ENCODE measurements at places on chromosomes 3 and 15.
A peak's percentile ranks its signal among the peaks of the same experiment; 100 is the strongest.

DNA sequence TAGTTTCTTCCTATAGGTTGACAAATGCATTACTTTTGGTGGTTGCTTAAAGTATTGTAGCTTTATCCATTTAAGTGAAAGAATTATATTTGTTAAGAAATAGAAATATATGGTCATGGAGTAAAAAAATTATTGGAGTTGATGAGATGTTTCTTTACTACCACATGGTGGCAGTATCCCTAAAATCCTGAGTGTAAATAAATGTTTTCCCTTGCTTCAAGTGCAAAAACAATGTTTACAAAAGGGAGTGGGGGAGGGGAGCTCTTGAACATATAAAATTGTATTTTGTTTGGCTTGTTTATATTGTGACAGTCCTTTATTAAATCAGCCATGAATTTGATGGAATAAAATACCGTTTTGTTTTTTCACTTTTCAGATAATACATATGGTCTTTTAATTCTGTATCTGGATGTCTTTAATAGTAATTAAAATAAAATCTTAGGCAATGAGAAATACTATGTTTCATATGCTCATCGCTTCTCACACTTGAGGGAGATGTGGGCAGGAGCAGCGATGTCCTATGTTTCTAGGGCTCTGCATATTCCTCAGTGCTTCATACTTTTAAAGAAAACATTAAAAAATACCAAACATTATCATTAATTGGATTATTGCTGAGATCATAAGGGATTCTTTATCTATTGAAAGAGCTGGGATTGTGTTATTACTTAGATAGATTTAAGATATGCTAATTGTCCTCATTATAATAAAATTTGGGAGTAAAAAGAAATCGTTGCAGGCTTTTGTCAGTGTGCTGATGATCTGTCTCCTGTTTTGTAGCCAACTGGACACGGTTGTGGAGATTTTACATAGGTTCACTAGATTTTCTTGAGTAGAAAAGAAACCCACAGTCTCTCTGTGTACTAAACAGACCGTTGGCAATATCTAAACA is 349.7 kb downstream of the TUSC7 start:
- peak; percentile 61 for DNase-seq

- DNase-seq, result no peak
Measured at GRCh38 chr15:99426431-99427105, 139.2 kb upstream of the MEF2A start.

DNA sequence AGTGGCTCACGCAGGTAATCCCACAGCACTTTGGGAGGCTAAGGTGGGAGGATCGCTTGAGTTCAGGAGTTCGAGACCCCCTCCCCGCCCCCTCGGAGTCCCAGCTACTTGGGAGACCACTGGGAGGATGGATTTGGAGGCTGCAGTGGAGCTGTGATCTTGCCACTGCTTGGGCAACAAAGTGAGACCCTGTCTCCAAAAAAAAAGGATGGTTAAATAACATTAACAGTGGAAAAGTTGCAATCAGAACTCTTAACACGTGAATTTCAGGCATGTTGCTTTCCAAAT is 1.4 kb upstream of the TMEM87A start:
- DNase-seq, result peak; percentile 4

GRCh38 chr15:59886441-59886840 is 117.7 kb upstream of the FOXB1 start:
- DNase-seq, result no peak

DNA sequence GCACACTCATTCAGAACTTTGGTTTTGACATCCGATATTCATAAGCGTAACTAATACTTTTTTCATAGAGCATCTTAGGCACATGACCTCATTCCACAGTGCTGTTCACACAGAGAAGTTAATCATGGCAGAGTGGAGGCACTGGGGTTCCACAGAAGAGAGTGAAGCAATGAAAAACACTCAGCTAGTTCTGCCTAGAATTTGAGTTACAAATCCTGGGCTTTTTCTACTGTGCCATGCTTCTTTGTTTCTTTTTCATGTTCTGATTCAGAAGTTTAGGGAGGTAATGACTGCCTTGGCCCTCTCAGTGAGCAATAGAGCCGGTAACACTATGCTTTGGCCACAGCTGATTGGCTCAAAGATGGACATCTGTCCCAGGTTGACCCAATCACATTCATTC is 176.1 kb upstream of the MITF start:
- DNase-seq, result no peak

DNA sequence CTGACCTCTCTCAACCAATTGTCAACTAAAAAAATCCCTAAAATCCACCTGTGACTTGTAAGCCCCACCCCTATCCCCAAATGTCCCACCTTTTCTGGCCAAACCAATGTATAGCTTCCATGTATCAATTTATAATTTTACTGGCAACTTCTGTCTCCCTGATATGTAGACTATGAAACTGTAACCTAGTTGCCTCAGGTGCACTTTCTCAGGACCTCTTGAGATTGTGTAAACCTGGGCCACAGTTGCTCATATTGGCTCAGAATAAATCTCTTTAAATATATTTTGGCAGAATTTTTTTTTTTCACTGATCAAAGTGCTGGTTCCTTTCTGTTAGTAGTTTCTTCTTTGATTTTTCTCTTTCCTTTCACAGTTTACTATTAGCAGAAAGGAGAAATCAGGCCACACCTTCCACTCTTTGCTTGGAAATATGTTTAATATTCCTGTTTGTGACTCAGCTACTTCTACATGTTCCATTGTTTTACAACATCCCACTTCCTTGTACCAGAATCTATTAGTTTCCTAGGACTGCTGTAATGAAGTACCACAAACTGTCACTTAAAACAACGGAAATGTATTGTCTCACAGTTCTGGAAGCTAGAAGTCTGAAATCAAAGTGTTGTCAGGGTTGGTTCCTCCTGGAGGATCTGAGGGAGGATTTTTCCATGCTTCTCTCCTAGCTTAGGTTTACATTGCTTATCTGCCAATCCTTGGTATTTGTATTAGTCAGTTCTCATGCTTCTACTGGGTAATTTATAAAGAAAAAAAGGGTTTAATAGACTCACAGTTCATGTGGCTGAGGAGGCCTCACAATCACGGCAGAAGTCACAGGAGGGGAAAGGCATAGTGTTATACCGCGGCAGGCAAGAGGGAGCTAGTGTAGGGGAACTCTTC is 801.2 kb upstream of the ARPP21 start:
- DNase-seq, result no peak

DNA sequence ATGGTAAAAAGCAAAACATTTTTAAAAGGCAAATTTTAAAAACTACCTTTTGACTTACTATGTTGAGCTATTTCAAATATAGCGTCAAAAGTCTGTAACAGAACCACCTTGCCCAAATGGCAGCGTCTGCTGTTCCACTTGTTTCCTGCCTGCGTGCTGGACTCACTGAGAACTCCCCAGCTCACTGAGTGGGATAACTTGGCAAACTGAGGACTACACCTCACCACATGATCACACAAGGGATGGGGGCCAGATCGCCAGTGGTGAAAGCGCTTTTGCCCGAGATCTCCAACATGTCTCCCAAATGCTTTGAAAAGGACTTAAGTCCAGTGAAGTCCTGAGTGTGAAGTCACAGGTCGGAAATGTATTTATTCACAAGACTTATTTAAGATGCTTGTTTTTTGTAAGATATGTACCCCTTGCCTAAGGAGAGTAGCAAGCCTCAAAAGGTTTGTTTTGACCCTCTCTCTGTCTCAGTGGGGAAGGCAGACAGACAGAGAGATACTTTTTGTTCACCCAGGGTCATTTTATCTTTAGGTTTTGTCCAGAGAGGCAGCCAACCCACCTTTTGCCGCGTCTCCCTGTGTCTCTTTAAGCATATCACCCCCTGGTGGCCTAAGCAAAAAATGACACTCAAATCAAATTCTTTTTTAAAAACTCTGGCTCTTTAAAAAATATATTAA is 192.6 kb downstream of the PDZRN3 start:
- DNase-seq, result peak; percentile 7

GRCh38 chr3:30996467-30996866 is 102.0 kb upstream of the GADL1 start:
- DNase-seq, result no peak

DNA sequence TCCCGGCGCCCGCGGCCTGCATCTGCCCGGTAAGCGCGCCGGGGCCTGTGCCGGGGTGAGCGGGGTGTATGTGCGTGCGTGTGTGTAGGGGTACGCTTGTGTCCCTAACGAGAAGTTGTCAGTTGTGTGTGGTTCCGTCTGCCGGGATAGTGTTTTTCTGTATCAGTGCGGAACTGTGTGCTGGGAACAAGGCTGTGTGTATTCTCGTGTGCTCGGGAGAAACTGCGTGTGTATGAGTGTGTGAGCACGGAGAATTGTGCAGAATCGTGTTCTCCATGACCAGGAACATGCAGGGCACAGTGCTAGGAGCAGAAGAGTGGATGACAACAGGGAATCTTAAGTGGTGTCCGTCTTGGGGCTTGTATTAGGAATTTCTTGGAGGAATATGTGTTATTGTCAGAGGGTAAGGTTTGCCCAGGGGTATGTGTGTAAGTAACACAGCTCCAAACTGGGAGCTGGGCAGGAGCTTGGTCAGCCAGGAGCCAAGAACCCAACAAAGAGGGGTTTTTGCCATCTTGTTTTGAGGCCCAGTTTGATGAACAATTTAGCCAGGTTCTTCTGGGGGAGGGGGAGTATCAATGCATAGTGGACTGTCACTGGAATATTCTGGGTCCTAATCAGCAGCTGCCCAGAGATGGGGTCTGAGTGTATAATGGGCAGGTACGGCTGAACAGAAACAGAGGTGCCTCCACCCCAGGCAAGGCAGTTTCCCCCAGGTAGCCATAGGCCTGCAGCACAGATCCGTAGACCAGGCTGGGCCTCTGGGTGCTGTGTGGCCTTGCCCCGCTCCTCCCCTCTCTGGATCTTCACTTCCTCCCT is 2.1 kb downstream of the ISL2 start:
- no peak for DNase-seq

DNA sequence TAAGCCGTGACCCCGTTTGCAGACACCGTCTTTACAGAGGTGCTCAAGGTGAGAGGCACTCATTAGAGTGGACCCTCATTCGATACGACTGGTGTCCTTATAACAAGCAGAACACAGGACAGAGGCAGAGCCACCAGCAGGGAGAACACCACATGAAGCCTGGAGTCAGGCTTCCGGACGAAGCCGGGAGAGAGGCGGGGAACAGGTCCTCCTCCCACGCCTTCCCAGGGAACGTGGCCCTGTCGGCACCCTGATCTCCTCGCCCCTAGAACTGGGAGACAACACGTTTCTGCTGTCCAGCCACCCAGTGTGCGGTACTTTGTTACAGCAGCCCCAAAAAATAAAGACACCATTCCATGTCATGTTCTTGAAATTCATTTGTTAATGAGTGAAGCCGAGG is 33.6 kb downstream of the ZDHHC19 start:
- DNase-seq, result no peak

- DNase-seq, result no peak
Measured at GRCh38 chr3:157279237-157279636, 119.3 kb upstream of the CCNL1 start.

GRCh38 chr3:116413319-116413718 is 32.0 kb downstream of the LSAMP start:
- DNase-seq, result no peak

- DNase-seq, result no peak
Measured at GRCh38 chr15:67241132-67241855, 13.2 kb downstream of the AAGAB start.

GRCh38 chr3:38648659-38649499 is 608 bp downstream of the SCN5A start:
- no peak for DNase-seq

- peak; percentile 81 for DNase-seq
Measured at GRCh38 chr3:184133840-184134745, 1.1 kb upstream of the EIF2B5 start.

GRCh38 chr3:146884296-146884695 is 279.1 kb upstream of the PLSCR5 start:
- DNase-seq, result no peak

- DNase-seq, result no peak
Measured at GRCh38 chr15:60118626-60119025, 114.5 kb downstream of the FOXB1 start.

GRCh38 chr3:115401851-115402501 is 221.3 kb upstream of the GAP43 start:
- no peak for DNase-seq

- DNase-seq, result no peak
Measured at GRCh38 chr3:136925425-136926190, 32.2 kb upstream of the IL20RB start.

All from putamen (tissue), 1 donor.